ENCODE measurements at places on chromosomes 16 and 17.

- DNase-seq: no peak
Observed at GRCh38 chr16:79980650-79981521, 380.3 kb upstream of the MAF start.

GRCh38 chr16:56652600-56652999 lies 914 bp downstream of the MT1B start:
- DNase-seq: no peak

DNA sequence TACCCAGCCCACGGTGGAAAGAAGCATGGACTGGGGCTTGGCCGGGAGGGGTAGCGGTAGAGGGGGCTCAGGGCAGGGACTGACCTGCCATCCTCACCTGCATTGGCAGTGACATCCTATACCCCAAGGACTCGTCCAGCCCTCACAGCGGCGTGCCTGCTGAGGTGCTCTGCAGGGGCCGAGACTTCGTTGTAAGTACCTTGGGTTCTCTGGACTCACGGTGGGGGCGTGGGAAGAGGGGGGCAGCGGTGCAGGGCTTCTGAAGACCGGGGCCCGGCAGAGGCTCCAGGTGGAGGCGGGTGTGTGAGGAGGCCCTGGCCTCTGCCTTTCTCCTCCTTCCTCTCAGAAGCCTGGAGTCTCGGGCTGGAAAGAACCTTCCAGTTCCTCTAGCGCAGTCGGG lies 25.5 kb downstream of the POLR3E start:
- DNase-seq: no peak

DNA sequence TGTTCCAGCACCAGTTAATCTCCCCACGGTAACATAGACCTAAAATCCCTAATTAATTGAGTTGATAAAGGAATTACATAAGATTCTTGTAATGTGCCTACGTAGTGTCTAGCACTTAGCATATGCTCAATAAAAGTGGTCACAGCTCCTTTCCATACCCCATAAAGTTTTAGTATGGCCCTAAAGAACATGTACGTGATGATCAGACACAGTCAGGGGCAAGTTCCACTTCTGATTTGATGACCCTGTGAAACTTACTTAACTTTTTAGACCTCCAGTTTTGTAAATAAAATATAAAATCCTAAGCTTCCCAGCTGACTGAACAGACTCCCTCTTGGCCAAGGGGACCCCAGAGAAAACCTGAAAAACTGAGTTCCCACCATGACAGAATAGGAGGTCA lies 391.3 kb upstream of the ERCC4 start:
- no peak for DNase-seq

DNA sequence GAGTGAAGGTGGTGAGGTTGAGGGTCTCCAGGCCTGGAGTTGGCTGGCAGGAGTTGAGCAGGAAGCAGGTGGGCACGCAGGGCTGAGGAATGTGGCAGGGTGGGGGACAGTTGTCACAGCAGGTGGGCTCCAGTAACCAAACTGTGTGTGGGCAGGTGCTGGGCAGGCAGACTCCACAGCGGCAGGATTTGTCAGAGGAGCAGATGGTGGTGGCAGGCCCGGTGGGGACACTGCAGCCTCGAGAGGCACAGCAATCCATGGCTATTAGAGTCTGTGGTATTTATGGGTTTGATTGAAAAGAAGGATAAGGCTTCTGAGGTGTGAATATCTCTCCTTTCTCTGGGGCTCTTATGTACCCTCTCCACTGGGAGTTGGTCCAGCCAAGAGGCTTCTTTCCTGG lies at the start of gene KRTAP3-3:
Gene KRTAP3-3, minus strand, starts transcription at position 326 of the 400 bp plus-strand sequence. Its CDS starts 67 bp downstream, at position 259.
- no peak for DNase-seq

GRCh38 chr16:86511317-86512161 lies 1.2 kb downstream of the FOXF1 start:
- no peak for DNase-seq

DNA sequence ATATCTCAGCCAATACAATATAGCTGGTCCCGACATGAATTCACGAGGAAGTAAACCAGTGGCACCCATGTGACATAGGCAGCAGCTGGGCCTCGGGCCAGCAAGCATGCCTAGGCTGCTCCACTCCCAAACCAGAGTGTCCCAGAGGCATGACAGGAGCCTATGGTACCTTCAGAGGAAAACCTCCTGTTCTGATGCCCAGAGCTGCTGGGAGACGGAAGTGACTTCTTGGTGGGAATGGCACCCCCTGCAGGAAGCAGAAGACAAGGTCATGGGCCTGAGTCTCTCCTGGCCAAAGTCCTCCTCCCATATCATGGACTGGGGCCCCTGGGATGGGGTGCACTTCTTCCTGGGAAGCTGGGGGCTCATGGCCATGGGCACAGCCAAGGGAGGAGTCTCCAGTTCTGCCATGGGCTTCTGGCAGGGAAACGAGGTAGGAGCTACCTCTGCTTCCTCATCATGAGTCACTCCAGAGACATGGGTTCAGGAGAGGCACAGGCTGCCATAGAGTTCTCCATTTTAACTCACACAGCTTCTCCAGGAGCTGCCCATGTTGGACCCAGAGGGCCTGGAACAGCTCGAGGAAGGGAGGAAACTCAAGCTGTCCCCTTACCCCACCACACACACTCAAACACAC lies 13.4 kb downstream of the FBF1 start:
- DNase-seq: no peak

GRCh38 chr17:78362671-78363070 lies 2.8 kb upstream of the SOCS3 start:
- no peak for DNase-seq

GRCh38 chr16:66639091-66639885 lies 34.8 kb downstream of the CMTM3 start:
- no peak for DNase-seq

DNA sequence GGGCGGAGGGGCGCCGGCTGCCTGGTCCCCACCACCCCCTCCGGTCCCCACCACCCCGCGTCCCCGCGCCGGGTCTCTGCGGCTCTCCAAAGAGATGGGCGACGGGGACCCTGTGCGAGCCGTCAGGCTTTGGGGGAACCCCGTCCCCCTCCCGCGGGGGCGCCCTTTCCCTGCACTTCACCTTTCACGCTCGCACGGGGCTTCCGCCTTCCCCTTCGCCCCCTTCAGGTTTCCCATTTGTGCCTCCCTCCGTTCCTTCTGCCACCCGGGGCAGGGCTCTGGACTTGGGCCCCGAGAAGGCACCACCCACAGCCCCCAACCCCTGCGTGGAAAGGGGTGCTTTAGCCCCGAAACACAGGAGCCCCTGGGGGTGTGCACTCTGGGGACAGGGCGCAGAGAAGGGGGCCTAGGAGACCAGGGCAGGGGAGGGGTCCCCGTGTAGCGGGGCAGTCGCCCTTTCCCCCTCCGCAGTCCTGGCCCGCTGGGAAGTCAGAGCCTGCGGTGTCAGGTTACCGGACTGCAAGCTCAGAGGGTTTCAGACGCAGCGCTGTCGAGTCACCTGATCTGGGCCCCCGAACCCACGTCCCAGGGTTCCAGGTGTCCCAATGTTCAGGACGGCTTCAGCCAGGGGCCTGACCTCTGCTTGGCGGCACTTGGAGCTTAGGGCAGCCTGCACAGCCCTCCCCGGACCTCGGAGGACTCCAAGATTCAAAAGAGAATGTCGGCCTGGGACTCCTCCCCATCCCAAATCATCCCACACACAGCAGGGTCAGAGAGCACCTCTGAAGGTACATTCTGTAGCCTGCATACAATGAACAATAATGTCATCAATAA lies 6.7 kb upstream of the CCDC92B start:
- no peak for DNase-seq

DNA sequence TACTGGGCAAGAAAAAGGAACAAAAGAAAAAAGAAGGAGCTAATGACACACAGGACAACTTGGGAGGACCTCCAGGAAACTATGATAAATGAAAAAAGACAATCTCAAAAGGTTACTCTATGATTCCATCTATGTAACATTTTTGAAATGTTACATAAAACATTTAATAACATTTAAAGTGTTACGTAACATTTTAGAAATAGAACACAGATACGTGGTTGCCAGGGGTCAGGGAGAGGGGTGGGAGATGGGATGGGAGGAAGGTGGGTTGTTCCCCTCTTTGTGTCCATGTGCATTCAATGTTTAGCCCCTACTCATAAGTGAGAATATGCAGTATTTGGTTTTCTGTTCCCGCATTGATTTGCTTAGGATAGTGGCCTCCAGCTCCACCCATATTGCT lies 116.6 kb downstream of the C16orf95 start:
- no peak for DNase-seq

DNA sequence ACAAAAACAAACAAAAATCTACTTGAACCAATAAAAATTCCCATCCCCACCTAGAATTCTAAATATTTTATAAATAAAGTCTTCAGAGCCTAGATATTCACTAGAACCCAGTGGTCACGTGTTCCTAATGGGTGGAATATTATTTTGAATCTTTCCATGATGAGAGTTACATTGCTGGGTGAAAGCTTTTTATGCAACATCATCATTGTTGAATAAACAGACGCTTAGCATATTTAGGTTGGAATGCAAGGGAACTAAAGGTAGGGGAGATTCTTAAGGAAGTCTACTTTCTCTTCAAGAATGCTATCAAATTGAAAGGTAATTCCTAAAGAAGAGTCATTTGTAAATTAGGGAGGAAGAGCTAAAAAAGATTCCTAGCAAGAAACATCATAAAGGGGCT lies 723.1 kb downstream of the WWOX start:
- DNase-seq: no peak

DNA sequence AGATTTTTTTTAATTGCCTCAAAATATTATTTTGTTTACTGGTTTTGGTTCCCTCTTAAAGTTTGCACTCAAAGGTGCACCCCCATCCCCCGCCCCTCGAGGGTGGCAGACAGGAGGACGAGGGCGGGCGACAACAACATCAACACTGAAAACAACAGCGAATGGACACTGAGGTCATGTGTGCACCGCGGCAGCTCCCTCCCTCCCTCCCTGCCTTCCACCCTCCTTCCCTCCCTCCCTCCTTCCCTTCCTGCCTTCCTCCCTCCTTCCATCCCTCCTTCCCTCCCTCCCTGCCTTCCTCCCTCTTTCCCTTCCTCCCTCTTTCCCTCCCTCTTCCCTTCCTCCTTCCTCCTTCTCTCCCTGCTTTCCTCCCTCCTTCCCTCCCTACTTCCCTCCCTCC lies 1.5 kb upstream of the OSGIN1 start:
- no peak for DNase-seq

GRCh38 chr17:61540874-61541273 lies 50.1 kb downstream of the NACA2 start:
- DNase-seq: no peak

DNA sequence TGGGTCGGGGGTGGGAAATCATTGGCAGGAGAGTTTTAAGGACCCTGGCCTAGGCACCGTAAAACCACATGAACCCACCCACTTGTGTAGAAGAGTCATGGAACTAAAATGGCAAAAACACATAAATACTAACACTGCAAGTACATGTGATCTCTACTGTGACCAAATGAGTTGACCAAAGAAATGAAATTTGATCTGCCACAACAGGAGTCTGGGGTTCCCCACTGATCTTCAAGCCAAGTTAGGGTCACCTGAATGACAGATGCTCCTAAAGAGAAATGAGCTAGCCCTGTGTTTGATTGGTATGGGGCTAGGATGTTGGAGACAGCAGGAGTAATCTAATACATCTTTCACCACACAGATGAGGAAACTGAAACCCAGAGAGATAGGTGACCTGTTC lies 21.5 kb upstream of the SKAP1 start:
- no peak for DNase-seq

DNA sequence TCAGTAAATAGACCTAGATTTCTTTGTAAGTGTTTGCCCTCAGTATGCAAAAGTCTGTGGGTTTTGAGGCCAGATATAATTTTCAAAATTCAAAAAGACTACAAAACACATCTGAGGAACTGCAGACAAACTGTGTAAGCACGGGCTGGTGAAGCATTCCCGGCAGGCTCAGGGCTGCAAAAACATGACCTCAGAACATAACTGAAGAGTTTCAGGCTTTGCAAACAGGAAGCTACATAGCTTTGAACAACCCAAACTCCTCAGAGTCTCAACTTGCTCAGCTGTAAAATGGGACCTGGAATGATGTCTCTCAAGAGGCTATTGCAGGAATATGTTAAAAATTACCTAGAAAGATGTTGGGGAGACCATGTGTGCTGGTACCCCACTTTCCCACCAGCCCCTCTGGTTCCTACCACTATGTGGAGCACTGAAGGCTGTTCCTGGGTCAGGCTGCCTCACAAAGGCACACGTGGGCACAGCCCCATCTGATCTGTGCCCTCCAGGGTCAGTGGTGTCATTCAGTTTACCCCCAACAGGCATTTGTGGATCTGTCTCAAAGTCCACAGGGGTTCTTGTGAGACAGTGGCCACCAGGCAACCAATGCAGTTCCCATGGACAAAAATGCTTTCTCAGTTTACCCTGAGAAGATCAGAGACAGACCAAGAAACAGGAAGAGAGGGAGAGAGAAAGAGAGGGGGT lies 72.9 kb downstream of the CREBBP start:
- no peak for DNase-seq

GRCh38 chr17:63926164-63926563 lies 6.0 kb downstream of the CD79B start:
- no peak for DNase-seq

- DNase-seq: peak; percentile 60
Observed at GRCh38 chr17:18217412-18218015, 7.9 kb upstream of the LLGL1 start.

- peak; percentile 75 for DNase-seq
Observed at GRCh38 chr16:527015-527903, at the start of gene CAPN15. TSS of gene CAPN15 (plus strand) at chr16:527712. CDS start at chr16:546839, 19,127 bp downstream.

- no peak for DNase-seq
Observed at GRCh38 chr17:77636835-77637817, 321.4 kb upstream of the TNRC6C start.

- DNase-seq: no peak
Observed at GRCh38 chr17:43936434-43936833, 5.8 kb downstream of the PPY start.

GRCh38 chr16:68644715-68645493 lies at the start of gene CDH3:
TSS of gene CDH3 (plus strand) at chr16:68645310. CDS start at chr16:68645380, 70 bp downstream.
- DNase-seq: no peak

- peak; percentile 62 for DNase-seq
Observed at GRCh38 chr16:22190081-22190775, 15.8 kb upstream of the EEF2K start.

GRCh38 chr17:9242497-9242881 lies 221.2 kb downstream of the NTN1 start:
- DNase-seq: no peak

DNA sequence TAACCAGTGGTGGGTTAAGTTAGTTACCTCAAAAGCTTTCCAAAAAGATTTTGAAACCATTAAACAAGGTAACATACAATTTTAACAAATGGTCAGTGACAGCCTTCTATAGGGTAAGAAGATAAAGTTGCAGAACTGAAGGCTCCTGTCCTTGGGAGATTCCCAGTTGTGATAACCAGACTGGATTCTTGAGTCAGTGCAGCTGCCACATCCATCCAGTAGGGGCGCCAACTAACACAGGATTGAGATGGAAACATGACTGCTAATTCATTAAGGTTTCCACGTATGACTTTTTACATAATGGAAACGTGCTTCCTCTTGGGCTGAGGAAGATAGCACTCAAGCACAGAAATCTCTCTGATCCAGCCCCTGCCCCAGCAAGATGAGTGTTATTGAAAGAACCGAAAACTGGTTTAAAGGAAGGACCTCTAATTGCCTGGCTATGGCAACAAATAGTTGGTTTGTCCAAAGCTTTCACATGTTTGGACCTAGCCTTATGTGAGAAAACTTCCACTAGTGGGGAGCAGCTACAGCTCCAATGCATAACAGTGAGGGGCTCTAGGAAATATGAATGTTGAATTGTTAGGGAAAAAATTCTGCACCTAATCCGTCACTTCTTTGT lies 269.8 kb upstream of the MYOCD start:
- no peak for DNase-seq

GRCh38 chr17:40378966-40379365 lies 14.4 kb upstream of the GJD3 start:
- no peak for DNase-seq

GRCh38 chr17:68433911-68434508 lies 23.3 kb downstream of the WIPI1 start:
- DNase-seq: no peak
